Stimulated activated naive CD4-positive, alpha-beta T cell treated with Interleukin-2 at 50 U/mL for 16 hours (primary cell): ENCODE measurements at places on chromosomes 5 and 9.

GRCh38 chr9:79346350-79347020, 225.3 kb upstream of the TLE4 start:
- no peak for DNase-seq

DNA sequence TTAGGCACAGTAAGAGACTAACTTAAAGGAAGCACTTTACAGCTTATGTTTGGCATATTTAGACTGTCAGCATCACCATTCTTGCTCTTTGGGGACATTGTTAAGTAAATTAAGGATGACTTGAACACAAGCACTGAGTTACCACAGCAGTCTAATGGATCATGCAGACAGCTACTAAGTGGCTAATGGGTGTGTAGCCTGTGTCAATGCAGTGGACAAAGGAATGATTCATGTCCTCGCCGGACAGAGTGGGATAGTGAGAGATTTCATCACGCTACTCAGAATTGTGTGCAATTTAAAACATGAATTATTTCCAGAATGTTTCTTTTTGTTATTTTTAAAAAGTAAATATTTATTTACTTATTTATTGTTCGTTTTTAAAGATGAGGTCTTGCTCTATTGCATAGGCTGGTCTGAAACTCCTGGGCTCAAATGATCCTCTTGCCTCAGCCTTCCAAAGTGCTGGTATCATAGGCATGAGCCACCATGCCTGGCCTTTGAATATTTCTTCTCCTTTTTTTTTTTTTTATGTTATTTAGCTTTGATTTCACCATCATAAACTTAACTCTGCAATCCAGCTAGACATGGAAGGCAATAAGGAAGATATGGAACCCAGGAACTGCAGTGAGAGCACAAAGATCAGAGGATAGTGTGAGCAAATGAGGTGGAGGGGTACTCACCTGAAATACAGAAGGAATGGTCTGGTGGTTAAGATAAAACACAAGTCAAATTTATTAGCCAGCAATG, 53.0 kb upstream of the KLF4 start:
- DNase-seq = no peak

- DNase-seq = no peak
These were observed 1.9 kb upstream of the CARD19 start for GRCh38 chr9:93093877-93094657.

GRCh38 chr5:171314728-171315385, 5.8 kb downstream of the TLX3 start:
- DNase-seq = no peak

GRCh38 chr5:93273176-93273575, 307.8 kb downstream of the NR2F1-AS1 start:
- DNase-seq = no peak

GRCh38 chr5:181260720-181261319, at the start of gene TRIM52:
TSS of gene TRIM52 (minus strand) at chr5:181261143. CDS start at chr5:181260813, 330 bp downstream.
- DNase-seq = no peak

DNA sequence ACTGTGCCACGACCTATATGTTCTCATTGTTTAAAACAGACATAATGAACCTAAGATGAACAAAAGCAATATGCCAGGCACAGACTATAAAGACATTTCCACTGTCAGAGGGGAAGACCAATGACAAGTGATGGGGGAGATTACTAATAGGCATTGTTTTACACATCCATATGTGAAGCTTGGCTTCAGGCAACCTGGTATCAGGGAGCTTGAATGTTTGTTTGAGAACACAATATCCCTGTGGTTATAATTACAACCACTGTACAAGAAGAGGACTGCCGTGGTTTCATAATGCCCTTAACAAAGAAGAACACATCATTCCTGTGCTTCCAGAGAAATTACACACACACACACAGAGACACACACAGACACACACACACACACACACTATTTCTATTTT, 385.7 kb downstream of the BNC2 start:
- no peak for DNase-seq

DNA sequence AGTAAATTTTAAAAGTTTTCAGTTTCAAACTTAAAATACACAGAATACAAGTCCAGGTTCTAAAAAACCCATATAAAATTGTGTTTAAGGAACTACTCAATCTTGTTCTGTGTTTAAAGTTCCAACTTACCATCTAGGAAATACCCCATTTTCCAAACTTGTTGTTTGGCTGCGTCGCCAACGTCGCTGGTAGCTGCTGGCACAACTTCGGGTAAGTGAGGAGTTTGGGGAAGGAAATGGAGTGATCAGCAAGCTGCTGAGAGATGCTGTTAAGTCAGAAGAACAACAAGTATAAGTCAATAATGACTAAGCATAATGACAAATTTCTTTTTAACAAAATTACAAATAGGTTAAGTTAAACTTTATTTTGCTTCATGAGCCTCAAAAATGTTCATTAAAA, 71.3 kb upstream of the RAPGEF6 start:
- no peak for DNase-seq

DNA sequence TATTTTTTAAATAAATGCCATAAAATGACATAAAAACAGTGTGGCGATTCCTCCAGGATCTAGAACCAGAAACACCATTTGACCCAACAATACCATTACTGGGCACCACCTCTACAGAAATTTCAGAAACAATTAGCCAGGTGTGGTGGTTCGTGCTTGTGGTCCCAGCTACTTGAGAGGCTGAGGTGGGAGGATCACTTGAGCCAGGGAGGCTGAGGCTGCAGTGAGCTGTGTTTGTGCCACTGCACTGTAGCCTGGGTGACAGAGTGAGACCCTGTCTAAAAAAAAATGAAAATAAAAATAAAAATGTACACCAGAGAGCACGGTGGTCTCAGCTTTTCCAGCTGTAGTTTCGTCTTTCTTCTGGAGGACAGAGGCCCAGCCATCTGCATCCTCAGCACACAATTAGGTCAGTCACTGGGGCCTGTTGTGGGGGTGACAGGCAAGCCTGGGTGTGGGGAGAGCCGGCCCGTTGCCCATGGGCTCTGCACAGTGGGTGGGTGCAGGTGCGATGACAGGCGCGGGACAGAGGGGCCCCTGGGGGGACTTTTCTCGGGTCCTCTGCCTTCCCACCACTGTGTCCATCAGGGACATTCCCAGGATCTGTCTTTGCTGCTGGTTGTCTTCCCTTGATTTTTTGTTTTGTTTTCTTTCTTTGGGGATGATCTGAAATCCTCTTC, 9.8 kb downstream of the COL5A1 start:
- DNase-seq = no peak

DNA sequence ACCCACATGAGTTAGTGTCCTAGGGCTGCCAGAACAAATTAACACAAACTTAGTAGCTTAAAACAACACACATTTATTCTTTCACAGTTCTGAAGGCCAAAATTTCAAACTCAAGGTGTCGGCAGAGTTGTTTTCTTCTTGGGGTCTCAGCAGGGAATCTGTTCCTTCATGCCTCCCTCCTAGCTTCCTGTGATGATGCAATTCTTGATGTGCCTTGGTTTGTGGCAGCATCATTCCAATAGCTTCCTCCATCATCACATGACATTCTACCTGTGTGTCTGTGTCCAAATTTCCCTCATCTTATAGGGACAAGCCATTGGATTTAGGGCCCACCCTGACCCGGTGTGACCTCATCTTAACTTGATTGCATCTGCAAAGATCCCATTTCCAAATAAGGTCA, 12.2 kb upstream of the SLC25A48 start:
- no peak for DNase-seq
